ENCODE measurements at places on chromosomes 5 and 9.

DNA sequence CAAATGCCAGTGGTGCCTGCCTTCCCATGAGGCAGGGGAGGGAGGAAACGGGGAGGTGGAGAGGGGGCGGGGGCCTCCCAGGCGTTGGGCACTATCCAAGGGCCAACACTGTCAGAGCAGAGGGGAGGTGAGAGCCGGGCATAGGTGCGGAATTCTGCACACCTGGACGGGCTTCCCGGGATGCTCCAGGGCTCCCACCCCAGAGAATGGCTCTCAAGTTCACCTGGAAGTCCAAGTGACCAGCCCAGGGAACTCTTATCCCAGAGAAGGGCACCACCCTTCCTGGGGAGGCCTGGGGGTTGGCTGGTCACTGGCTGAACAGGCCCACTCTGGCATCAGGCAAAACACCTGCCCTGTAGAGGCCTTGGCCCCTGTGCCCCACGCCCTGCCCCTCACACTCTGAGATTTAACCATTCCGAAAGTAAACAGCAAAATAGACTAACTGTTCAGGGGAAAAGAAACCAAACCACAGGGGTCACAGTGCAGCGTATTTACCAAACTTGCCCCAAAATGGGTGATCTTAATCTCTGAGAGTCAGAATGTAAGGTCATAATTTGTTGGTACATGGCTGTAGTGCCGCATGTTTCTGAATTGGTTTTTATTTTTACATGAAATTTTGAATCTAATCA is 2.7 kb downstream of the CSF2 start:
- DNase-seq, result peak; percentile 44

GRCh38 chr5:137587919-137588318 is 88.8 kb upstream of the SPOCK1 start:
- DNase-seq, result no peak

DNA sequence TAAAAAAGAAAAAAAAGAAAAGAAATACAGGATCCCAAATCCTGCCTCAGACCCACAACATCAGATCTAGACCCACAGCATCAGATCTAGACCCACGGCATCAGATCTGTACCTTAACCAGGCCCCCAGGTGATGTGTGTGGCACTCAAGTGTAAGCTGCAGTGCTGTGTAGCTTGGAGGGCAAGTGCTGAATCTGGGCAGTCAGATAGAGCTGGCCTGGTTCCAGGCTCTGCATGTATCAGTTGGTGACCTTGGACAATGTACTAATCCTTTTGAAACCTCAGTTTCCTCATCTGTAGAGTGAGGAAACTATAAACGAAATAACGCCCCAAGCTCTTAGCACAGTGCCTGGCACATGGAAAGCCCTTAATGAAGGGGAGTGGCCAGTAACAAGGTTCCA is 16.7 kb downstream of the COL15A1 start:
- no peak for DNase-seq

GRCh38 chr5:104111632-104112031 is 549.0 kb upstream of the NUDT12 start:
- no peak for DNase-seq

GRCh38 chr9:36174731-36175130 is 5.5 kb downstream of the CCIN start:
- DNase-seq, result no peak

GRCh38 chr5:138276402-138277054 is 2.1 kb upstream of the GFRA3 start:
- DNase-seq, result no peak

Data from activated T-cell treated with anti-CD3 and anti-CD28 coated beads, Interleukin-2, amount 50 U/mL, for 48 hours (primary cell).